ENCODE measurements at places on chromosomes 4 and X. TPM values are rescaled to one million over a fixed set of nuclear protein-coding genes. Genes with fewer than 3 reads are reported as not detected.

Gene RNF212
- not detected for total RNA-seq

Gene PDLIM3
- total RNA-seq = 783 TPM

Gene ADAMTS3
- 0.23 TPM for total RNA-seq

Gene SLC16A2
- 12.8 TPM for total RNA-seq

Gene MAGEH1
- 14.8 TPM for total RNA-seq

Gene VEGFC
- total RNA-seq = 29.9 TPM

Gene FAAH2
- not detected for total RNA-seq

Gene FATE1
- total RNA-seq = not detected

Gene SPANXA2
- not detected for total RNA-seq

Gene TMEM154
- total RNA-seq = 0.52 TPM

Gene NKRF
- total RNA-seq = 4.6 TPM

Gene GUF1
- 17.2 TPM for total RNA-seq

DNA sequence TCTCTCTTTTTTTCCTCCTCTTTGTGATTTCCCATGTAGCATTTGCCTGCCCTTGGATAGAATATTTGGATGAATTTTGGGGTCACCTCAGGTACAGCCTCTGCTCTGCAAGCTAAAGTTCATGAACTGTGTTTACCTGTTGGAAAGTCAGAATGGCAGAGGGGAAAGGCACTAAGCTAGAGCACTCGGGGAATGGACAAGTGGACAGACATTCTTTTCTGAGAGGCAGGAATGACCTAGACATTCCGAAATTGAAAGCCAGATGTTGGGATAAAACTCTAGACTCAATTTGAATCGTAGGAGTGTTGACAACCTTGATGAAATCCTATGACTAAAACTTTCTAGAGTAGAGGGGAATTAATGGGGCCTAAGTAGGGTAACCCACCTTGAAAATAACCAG is 56.1 kb downstream of the LUZP4 start:
- DNase-seq = no peak

DNA sequence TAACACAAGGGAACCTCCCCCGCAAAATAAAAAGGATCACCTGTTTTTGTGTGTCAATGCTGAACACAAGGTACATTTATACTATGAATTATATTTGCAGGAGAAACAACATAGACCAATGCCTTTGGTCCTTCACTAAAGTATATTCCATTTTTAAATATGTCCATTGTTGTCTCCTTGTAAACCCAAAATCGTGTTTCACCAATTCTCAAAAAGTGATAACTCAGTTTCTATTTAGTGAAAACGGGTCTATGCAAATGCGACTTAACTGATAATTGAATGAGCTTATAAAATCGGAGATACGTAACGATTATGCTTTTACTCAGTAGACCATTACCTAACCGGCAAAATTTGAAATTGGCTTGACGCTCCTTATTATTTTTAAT is 2.1 kb downstream of the BRWD3 start:
- peak; percentile 18 for DNase-seq

DNA sequence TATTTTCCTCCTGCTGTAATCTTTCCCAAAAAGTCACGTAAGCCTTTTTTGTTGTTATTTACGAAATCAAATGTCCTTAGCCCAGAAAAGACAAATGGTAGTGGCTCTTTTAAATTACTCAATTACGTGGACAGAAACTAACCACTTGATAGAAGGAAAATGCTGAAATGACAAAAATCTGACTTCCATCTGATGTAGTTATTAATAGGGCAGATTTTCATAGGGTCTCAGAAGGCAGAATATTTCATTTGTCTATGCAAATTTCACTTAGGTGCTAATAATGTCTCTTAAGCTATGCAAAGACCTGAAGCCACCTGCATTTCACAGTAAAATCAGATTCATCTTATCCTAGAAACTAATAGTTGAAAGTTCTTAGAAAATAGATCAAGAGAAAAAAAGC is 295.7 kb downstream of the TMA16 start:
- no peak for DNase-seq

DNA sequence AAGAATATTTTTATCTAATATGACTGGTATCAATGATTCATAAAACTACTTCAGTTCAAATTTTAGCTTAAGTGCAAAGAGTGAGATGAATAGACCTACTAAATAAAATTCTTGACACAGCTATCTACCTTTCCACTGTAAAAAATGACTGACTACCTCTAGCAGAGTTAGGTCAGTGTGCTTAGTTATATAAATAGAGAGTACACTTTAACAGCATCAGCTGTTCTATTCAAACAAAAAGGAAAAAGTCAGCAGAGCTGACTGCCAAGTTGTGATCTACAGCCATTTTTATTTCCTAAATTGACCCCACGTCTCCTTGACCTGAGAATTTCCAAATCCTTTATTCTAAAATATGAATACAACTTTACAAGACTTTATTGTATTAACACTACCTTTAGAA is 262.4 kb downstream of the CAMK2D start:
- no peak for DNase-seq

DNA sequence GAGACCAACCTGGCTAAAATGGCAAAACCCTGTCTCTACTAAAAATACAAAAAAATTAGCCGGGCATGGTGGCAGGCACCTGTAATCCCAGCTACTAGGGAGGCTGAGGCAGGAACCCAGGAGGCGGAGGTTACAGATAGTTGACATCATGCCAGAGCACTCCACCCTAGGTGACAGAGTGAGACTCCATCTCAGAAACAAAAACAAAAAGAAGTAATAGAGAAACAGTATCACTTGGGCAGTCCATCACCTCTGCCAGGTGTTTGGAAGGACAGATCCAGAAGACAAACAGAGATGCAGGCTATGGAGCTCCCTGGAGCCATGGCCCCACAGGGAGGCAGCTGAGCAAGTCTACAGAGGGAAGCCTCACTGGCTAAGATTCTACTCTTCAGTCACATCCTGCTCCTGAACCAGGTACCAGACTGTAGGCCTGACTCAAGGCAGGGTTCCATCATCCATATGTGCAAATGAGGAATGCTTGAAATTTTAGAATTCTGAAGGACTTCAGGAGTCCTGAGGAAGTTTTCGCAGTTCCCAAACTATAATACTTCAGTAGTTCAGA is 81.4 kb upstream of the CPEB2 start:
- DNase-seq = no peak

- DNase-seq = peak; percentile 68
Measured at GRCh38 chrX:48493890-48494364, 14.9 kb upstream of the PORCN start.

DNA sequence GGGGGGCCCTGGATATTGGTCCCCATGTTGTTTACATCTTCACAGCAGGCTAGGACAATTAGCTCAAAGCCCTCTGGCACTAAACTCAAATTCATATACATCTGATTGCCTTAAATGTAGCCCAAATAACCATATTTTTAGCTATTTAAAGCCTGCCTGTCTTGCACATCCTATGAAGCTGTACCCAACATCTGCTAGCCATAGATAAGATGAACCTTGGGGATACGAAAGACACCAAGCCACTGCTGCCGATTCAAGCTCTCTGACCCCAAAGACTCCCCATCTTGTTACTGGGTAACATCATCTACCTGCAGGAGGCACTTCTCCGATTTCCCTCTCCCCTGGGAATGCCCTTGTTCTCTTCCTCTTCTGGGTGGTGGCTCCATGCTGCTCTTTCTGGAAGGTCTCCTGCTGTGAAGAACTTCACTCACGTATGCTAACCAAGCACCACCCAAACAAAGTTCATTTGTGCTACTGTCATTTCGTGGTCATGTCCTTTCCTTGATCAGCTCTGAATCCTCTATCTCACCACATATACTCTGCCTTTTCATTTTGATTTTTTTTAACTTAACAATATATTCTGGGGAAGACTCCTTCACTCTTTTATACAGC is 107.7 kb upstream of the ATXN3L start:
- DNase-seq = peak; percentile 25

DNA sequence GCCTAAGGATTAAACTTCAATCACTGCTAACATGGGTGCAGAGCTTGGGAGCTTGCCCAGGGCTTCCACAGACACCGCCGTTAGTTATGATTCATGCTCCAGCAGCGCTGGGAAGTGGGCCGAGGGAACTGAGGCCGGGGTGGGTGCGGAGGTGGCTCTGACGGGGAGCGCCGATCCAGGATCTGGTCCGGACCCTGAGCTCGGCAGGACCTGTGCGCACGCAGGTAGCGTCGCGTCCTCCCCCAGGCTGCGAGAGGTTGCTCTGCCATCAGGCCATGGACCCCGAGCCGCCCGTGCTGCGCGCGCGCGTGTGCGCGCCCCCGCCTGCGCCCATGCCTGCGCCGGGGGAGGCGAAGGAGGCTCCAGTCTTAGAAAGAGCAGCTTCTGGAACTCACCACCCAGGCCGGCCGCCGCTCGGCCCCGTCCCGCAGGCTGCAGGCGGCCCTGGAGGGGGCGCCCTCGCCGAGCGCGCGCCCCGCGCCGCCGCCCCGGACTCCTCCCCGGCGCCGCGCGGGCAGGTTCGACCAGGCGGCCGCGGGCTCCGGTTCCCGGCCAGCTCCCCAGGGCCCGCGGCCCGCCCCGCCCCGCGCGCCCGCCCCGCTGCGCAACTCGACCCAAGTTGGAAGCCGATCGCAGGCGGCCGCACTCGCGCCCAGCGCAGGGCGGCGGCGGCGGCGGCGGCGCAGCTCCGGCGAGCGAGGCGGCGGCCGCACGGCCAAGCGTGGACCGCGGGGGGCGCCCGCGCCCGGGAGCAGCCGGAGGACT is 732 bp upstream of the ADRA2C start:
- peak; percentile 21 for DNase-seq

GRCh38 chrX:120309873-120310705 is 1.2 kb downstream of the TMEM255A start:
- DNase-seq = peak; percentile 8

DNA sequence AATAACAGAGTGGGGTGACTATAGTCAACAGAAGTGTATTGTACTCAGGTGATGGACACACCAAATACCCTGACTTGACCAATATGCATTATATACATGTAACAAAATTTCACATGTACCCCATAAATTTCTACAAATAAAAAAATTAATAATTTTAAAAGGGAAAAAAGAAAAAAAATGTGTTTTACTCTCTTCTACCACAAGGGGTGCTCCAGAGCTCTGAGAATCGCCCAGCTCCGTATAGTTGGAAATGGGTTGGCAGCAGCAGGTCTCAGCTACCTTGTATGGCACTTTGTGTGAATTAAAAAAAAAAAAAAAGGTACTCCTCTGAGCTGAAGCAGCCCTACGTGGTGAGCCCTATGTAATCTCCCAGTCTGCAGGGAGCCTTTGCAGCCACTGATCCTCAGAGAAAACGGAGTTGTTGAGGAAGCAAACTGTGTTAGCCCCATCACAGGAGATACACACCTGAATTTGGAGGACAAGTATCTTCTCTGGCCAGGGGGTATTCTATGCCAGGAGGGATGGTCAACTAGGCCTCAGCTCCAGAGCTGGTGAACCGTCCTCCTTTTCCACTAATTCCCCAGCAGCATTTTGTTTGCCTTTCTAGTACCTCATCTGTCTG is 17.2 kb upstream of the POLA1 start:
- DNase-seq = no peak

DNA sequence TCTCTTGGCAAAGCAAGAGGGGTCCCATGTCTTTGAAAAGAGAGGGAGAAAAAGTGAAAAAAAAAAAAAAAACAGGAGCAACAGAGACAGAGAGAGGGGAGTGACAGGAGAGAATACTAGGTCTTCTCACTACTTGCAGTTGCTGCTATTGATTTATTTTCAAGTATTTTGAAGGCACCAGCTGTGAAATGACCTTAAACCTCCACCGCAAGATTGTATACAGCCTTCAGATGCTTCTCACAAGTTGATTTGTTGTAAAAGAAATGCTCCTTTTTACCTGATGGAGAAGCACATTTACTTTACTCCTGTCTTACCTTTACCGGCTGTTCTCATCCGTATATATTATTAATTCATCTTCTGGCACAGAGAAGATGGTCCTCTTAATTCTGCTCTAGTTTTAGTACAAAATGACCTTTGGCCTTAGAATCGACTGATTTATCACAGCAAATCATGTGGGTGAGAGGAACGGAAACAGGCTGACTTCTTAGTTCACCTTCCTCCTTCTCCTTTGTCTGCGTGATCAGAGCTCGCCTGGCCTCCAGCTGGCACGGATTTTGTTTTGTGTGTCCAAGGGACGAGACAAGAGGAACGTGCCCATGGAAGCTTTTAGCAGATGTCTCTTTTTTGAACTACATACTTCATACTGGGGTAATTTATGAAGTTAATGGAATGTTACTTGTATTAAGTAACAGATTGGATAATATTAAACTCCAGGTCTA is 82.4 kb upstream of the PACRGL start:
- no peak for DNase-seq

DNA sequence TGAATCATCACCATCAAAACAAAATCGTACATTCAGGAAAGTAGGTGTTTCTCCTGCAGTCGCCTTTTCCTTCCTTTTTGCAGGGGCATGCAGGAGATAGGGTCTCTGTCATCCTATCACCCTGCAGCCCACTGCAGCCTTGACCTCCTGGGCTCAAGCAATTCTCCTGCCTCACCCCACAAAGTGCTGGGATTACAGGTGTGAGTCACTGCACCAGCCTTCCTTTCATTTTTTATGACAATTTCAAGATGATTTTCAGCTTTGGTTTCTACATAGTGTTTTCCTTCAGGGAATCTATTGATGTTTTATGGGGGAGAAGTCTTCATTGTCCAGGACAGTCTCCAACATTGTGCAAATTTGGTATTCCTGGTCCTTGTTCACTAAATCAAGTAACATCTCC is 71.7 kb downstream of the USP38 start:
- no peak for DNase-seq

GRCh38 chr4:169215656-169216055 is 55.1 kb downstream of the SH3RF1 start:
- no peak for DNase-seq

DNA sequence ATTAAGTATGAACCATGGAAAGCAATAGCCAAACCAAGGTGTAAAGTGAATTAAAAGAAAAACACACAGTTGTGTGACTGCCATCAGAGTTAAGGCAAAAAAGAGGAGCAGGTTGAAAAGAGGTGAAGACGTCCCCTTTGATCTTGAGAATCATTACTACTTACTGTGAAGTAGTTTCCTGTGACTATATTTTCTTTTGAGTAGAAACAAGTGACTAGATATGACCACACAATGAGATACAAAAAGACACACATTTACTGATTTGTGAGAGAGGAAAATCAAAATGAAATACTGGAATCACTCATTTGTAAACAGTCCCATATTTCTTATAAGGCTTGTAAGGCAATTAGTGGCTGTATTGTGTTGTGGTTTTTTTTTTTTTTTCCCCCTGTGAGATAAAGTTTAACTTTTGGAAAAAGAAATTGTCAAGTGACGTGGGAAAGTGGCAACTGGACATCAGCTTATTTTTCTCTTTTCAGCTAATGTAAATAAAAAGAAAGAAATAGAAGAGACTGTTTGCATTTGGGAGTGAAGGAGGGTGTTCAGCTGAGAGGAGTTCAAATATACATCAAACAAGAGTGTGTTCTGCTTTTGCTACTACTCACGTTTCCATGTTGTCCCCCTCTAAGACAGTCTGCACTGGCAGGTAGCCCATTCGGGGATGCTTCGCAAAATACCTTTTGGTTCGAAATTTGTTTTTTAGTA is 106.4 kb upstream of the FTHL17 start:
- no peak for DNase-seq

GRCh38 chr4:78532046-78532445 is 19.5 kb upstream of the ANXA3 start:
- DNase-seq = no peak

DNA sequence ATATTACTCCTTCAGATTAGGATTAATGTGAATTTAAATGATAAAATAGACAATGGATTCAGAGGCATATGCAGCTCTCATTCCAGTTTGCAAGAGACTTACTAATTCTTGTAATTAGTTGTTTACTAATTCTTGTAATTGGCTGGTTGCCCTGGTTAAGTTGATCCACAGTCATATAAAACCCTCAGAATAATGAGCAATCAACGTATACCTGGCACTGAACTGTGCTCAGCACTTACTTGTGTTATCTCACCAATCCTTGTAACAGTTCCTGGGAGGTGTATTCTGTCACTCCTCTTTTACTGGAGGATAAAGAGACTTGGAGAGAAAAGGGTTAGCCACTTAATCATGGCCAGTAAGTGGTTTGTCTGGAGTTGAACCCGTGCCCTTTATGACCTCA is 10.5 kb downstream of the HERC5 start:
- DNase-seq = no peak

Measured in LHCN-M2 (cell line).